HuH-7.5 (cell line): ENCODE measurements at places on chromosomes 4 and X.

DNA sequence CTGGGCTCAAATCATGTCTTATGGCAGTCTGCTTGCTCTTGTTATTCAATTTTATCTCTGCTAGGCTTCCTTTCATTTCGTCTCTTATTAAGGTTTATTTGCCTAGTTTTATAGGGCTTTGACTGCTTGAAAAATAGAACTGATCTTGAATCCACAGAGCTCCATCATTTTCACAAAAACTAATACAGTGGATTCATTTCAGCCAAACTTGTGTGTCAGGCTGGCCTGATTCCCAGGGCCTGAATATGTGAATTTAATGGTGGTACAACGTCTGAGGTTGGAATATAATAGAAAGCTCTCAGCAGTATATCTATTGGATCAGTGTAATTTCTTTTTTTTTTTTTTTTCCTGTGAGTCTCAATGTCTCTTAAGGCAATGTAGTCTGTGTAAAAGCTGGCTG, 123.3 kb downstream of the POU4F2 start:
- no peak for DNase-seq

DNA sequence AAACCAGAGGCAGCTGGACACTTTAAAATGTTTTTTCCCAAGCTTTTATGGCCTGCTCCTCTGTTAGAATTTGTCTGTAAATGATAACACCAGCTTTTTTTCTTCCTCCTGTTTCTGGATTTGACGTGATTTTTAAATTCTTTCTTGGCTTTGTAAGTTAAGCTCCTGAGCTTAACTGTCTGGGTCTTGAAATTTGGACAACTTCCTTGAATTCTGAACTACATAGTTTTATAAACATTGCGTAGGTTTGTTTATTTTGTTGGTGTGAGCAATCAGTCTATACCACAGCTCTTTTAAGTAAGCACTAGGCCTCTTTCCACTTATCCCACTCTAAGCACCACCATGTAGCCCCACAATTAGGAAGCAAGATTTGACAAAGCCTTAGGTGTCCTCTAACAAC, 144.4 kb upstream of the GUCY1A1 start:
- DNase-seq = no peak

DNA sequence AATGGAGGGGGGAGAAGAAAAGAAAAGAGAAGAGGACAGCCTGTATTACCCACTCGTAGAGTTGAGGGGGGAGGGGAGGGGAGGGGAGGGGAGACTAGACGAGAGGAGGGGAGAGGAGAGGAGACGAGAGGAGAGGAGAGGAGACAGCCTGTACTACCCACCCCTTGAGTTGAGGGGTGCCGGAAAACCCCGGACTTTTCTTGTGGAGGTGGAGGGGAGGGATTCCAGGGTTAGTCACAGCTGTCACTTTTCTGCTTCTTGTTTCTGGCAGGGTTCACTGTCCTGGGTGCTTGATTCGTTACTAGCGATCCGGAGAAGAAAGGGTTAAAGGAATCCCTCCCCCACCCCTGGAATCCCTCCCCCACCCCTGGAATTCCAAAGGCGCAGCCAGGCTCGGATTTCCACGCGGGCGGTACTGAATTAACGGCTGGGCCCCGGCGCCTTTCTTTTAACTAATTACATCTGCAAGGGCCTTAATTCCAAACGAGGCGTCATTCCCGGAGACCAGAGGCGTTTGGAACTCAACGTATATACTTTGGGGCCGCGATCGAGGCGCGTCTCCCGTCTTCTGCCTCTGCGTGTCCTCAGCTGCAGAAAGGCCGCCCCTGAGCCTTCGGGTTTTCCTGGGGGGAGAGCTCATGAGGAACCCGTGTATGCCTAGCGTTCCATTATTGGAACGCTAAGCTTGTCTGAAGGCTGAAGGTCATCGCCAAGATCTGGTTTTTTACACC, 20.1 kb upstream of the CSF2RA start:
- DNase-seq = no peak

GRCh38 chrX:11064851-11065600, 46.1 kb upstream of the HCCS start:
- DNase-seq = no peak

DNA sequence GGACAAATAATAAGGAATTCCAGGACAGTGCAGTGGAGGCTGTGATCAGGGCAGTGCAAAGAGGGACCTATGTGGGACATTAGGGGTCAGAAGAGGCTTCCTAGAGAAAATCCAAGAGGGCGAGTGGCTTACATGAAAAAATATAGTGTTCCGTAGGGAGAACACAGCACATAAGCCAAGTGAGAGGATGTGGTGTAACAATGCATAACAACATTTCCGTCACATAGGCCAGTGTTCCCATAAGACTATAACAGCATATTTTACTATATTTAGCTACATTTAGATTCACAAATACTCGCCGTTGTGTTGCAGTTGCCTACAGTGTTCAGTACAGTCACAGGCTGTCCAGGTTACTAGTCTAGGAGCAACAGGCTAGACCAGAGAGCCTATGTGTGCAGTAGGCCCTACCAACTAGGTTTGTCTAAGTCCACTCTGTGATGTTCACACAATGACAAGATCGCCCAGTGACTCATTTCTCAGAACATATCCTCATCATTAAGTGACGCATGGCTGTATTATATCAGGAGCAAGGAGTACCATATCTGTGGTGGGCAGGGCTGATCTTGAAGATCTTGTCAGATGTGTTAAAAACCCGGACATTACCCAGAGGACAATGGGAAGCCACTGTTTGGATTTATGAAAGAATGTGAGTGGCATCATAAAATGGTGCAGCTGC, 74.0 kb upstream of the TBL1X start:
- no peak for DNase-seq

DNA sequence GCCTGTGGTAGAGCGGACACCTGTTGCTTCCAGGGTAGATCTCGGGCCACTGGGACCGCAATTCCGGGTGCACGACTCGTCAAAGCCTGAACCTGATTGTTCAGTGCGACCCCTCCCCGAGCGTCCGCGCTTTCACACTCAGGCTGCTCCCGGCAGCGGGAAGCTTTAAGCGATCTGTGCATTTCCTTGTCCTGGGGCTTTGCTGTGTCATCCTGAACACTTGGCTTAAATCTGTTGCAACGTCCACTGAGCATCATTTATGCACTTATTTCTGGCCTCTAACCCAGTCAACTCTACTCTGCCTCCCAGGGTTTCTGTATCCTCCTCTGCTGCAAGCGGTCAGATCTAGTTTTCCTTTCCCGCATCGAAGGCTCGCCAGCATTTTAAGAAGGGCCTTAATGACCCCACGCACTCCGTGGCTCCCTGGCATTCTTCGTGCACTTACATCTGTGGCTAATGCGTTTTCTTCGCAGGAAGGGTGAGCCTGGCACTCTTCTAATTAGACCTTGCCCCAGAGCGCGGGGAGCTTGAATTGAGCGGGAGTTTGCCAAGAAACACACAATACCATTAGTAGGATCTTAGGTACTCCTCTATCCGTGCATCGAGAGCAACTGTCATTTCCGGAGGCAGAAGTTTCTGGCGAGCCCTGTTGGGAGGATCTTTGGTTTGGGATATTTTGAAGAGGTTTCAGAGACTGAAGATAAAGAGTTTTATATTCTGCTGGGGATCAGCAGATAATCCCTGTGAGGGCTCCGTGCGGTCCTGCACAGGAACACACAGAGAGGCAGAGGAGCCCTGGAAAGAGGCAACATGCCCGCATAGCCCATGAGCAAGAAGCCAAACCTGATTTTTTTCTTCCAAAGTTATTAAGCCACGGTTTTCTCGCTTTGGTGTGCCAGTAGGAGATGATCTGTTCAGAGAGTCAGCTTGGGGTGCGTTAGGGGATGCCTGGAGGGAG, 654 bp upstream of the DDIT4L start:
- no peak for DNase-seq

DNA sequence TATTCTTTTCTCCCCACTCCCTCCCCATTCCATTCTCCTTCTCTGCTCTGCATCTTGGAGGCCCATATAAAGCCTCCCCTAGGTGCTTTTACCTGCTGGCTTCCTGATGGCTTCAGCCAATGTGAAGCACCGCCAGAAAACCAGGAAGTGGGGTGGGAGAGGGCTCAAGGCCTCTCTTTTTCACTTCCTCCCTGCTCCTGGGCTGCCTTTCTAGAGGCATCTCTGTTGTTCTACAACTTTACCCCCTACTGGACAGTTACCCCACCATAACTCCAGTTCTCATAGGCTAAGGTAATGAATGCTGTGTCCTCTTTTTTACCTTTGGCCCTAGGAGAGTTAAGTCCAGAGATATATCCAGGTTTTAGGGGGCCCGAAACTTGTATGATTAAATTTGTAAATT, 62.4 kb upstream of the PPARGC1A start:
- DNase-seq = no peak

- DNase-seq = no peak
Observed at GRCh38 chrX:125404667-125405160, 85.0 kb downstream of the TEX13C start.

DNA sequence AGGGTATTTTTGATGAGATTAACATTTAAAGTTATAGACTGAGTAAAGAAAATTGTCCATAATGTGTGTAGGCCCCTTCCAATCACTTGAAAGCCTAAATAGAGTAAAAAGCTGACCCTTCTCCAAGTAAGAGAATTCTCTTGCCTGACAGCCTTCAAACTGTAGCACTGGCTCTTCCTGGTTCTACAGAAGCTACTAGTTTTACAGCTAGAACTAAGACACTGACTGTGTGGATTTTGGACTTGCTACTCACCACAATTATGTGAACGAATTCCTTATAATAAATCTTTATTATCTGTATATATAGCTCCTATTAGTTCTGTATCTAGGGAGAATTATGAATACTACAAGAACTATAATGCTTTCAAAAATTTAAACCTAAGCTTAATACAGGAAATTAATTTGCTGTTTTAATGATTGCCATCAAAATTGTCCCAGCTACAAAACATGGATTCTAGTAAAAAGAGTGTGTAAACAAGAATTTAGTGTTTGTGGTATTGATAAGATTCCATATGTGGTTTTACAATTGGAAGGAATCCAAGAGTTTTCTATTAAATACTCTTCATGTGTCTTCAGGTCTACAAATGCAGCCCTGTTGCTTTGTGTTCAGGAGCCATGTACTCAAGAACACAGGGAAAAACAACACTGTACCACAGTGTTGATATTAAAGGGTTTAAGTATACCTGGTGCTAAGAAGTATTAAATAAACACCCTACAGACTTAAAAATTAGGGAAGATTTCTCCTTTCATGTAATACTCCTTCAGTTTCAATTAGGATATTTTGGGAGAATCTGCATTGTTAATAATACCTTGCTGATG, 366.5 kb downstream of the CXXC4 start:
- no peak for DNase-seq

GRCh38 chrX:6694977-6695376, 160.1 kb upstream of the VCX3A start:
- no peak for DNase-seq

DNA sequence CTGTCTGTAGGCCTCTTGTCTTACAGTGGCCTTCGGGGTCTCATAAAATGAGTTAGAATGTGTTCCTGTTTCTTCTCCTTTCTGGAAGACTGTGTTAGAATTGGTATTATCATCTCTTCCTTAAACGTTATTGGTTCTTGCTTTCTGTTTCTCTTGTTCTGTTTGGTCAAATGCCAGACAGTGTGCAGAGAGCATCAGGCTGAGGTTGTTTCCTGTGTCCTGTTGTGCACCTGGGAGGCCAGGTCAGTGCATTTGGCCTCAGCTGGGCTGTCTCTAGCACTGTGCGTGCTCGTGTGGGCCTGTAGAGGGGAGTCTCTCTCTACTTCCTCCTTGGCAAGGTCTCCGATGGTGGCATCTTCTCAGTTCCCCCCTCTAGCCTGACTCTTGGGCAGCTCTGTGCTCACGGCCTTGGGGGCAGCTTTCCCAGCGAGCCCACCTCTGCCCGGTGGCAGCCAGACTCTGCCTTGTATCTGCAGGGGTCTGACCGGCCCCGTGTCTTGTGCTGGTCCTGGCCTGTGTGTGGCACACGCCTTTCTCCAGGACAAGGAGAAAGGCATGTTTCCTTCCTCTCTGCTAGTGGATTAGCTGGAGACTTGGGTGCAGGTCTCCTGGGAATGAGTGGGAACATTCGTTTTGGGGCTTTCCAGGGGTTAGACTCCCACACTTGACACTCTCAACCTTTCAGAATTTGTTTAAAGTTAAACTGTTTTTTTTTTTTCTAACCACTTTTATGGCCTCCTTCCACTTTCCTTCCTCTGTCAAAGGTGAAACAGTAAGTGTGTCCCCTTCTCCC, 62.3 kb downstream of the FAM193A start:
- no peak for DNase-seq

DNA sequence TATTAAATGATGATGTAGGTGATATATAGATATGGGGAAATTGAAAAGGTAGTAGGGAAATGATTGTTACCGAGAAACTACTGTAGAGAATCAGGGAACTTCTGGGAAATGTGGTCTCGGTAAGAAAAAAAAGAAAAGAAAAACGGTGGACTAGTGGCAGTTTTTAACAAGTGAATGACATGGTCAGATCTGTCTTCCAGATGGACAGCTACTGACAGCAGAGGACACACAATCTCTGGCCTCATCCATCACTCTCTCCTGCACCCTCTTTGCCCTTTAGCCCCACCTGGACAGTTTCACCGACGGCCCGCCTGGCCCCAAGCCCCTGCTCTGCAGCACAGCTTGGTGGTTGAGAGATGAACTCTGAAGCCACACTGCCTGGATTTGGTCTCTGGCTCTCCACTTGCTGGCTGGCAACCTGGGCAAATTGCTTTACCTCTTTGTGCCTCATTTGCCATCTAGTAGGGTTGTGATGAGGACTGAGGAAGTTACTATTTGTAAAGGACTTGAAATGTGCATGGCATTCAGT, 23.4 kb downstream of the RBM47 start:
- DNase-seq = no peak

- no peak for DNase-seq
Observed at GRCh38 chr4:48660347-48660746, 119.7 kb downstream of the FRYL start.

DNA sequence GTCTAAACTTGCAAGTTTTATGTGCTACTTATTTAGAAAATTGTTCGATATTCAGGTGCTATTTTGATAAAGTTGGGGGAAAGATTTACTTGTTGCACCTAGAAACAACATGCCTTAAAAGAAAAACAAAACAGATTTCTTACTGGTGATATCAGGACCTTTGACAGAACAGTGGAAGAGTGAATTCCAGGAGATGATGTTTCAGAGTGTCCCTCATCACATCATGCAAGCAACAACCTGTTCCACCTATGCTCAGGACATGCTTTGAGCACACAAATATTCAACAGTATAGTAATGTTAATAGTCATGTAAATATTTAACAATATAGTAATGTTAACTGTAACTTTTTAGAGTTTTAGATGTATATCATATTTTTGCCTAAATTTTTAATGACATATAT, 23.9 kb upstream of the RNF128 start:
- no peak for DNase-seq
